NCI-H460 (cell line): ENCODE measurements at places on chromosomes 5 and 9.

GRCh38 chr9:15417626-15418025, 5.0 kb upstream of the SNAPC3 start:
- DNase-seq, result no peak

- no peak for DNase-seq
These were observed 135.5 kb downstream of the CEMIP2 start for GRCh38 chr9:71632776-71633175.

- no peak for DNase-seq
These were observed 421.4 kb upstream of the WWC1 start for GRCh38 chr5:167870055-167870454.

GRCh38 chr5:57976506-57976905, 483.4 kb downstream of the PLK2 start:
- no peak for DNase-seq

DNA sequence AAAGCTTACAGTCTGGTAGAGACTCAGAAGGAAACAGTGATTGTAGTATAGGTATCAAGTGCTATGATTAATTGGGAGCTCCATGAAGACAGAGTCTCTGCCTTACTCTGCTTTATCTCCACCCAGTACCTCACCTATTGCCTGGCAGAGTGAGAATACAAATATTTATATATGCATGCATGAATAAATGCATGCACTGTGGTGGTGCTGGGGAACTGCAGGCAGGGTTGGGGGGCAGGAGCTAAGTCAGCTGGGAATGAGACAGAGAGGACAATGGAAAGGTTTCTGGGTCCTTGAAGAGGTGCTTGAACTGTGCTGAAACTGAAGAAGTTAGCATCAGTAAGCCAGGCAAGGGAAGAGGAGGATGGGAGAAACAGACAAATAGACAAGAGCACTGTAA, 80.8 kb upstream of the PPP2R2B start:
- no peak for DNase-seq

DNA sequence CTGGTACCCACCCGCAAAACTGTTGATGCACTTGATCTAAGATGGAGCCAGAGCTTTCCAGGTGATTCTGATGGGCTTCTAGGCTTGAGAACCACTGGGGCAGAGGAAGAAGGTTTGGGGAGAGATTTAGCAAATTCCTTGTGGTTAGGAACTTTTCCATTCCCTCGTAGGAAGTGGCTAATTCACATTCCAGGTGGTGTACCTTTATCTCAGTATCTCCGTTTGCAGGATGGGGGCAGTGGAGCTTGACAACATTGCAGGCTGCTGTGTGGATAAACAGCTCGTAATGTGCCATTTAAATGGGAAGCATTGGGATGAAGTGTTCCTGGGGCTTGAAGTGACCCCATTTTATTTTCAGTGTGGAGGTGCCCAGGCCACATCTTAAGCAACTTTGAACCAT, 172.9 kb upstream of the IL12B start:
- DNase-seq, result no peak

GRCh38 chr9:123620239-123620638, 264.2 kb downstream of the CRB2 start:
- no peak for DNase-seq

- DNase-seq, result no peak
These were observed 167.3 kb upstream of the MOCS2 start for GRCh38 chr5:53276825-53277224.

GRCh38 chr5:33370466-33370859, 70.3 kb upstream of the TARS1 start:
- no peak for DNase-seq

DNA sequence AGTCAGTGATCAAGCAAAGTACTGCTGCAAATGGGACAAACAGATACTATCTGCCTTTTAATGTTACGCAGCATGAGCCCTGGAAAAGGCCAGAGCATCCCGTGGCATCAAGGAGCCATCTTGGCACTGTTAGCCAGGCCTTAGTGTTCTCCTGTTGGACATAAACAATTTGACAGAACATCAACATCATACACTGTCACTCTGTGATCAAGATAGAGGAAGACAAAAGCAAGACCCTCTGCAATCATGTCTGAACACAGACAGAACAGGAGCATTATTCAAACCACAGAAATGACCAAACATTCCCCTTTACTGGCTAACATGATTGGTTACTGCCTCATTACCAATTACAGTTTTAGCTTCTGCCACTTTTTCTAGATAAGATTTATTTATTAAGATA, 21.2 kb upstream of the ROPN1L start:
- no peak for DNase-seq

DNA sequence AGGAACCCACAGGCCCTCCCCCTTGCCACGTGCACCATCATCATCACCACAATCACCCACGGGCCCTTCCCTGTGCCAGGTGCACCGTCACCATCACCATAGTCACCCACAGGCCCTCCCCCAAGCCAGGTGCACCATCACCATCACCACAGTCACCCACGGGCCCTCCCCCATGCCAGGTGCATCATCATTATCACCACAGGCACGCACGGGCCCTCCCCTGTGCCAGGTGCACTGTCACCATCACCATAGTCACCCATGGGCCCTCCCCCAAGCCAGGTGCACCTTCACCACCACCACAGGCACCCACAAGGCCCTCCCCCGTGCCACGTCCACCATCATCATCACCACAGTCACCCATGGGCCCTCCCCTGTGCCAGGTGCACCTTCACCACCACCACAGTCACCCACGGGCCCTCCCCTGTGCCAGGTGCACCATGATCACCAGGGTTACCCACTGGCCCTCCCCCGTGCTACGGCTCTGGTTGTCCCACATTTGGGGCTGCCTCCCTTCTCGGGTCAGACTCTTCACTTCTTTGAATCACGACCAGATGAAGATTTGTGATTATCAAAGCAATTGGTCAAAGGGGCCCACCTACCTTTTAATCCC, 69.1 kb upstream of the OLFM1 start:
- DNase-seq, result no peak

DNA sequence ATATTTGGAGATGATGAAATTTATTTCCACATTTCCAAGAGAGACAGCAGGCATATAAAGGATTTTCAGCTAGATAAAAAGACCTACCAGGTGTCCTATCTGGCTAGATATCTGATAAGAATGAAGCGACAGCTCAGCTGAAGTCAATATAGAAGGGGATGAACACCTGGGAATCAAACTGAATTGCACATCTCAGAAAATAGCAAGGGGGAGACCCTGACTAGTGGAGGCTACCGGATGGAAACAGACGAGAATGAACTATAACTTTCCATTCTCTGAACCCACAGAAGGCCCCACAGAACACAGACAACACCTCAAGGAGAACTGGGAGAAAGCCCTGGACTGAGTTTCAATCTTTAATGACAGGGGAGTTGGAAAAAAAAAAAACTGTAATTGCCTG, 51.1 kb downstream of the CPLANE1 start:
- DNase-seq, result no peak

DNA sequence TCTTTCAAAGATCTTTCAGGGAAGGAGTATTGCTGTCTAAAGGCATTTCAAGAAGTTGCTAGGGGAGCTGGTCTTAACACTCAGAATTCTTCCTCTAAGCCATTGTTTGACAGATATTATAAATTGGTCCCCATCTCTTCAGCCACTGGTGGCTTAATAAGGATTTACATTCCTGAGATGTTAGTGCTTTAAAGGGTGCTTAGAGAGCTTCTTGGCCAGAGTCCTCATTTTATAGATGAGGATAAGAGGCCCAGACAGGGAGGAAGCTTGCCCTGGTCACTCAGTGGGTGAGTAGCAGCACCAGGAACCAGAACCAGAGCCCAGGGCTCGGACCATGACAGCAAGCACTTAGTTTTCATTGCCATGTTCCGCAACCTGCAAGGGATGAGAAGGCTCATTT, 53.2 kb downstream of the GALNT10 start:
- no peak for DNase-seq

- no peak for DNase-seq
These were observed 8.7 kb downstream of the HINT1 start for GRCh38 chr5:131156385-131156784.

GRCh38 chr5:35282810-35283209, 52.5 kb upstream of the PRLR start:
- DNase-seq, result no peak
